CD8-positive, alpha-beta memory T cell (primary cell): ENCODE measurements at places on chromosomes 6 and 20.

GRCh38 chr6:25942561-25943147 lies 12.2 kb upstream of the SLC17A2 start:
- DNase-seq, result peak; percentile 29

- no peak for DNase-seq
These were observed 93.1 kb upstream of the SOX4 start for GRCh38 chr6:21500314-21501020.

DNA sequence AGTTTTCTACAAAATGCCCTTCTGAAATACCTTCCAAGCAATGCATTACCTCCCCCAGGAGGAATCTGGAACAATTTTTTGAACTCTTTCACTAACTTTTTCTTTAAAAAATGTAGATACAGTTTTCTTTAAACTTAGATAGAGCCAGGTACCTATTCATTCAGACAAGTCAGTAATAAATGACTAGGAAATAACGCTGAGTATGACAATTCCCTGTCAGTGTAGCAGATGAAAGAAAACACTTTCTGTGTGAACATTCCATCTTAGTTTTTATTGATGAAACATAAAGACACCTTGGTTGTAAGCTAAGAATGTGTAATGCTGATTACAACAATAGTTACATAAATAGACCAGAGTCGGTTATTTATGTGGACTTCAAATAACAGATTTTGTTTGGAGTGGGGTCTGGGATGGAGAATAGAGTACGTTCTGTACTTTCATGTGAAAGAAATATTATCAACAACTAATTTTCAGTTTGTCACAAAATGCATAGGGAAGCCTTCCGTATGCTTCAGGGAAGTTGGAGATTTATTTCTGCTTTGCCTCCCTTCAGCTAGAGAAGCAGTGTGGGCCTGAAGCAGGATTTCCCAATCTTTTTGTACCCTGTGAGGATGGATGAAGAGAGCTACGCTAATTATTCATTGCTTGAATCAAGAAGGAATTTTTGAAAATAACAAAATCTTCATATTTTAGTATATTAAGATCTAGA lies 19.2 kb upstream of the QKI start:
- no peak for DNase-seq

DNA sequence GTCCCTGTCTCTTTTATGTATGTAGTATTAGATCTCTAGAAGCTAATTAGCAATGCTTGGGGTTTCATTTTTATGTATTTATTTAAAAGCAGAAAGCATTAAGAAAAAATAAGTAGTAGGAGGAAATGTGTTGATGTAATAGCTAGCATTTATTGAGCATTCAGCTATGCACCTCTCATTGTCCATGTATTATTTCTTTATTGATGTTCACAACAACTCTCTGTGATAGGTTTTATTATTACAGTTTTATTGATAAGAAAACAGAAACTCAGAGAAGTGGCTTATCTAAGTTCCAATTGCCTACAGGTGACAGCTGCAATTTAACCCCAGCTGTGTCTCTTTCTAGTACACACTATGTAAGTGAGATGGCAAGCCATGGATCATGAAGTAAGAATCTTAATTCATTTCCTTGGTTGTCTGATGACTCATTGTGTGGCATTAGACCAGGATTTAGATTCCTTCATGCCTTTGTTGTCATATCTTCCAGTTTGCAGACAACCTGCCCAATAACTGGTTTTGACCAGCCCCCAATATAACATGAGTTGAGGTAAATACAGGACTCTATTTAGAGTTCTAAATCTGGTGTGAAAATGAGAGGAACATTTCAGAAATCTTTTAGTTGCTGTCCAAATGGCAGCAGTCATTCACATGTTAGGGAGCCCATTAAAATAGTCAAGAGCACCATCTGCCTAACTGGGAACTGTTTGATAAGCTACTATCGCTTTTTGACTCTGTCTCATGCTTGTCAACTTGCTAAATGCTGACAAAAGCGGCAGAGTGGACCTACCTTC lies 170.8 kb upstream of the PHACTR1 start:
- DNase-seq, result no peak

GRCh38 chr6:10778230-10778629 lies 30.6 kb downstream of the TMEM14B start:
- DNase-seq, result no peak

- DNase-seq, result no peak
These were observed 25.7 kb downstream of the ZDHHC14 start for GRCh38 chr6:157406661-157407060.

- DNase-seq, result no peak
These were observed 8.0 kb downstream of the PRDM13 start for GRCh38 chr6:99614430-99615186.

DNA sequence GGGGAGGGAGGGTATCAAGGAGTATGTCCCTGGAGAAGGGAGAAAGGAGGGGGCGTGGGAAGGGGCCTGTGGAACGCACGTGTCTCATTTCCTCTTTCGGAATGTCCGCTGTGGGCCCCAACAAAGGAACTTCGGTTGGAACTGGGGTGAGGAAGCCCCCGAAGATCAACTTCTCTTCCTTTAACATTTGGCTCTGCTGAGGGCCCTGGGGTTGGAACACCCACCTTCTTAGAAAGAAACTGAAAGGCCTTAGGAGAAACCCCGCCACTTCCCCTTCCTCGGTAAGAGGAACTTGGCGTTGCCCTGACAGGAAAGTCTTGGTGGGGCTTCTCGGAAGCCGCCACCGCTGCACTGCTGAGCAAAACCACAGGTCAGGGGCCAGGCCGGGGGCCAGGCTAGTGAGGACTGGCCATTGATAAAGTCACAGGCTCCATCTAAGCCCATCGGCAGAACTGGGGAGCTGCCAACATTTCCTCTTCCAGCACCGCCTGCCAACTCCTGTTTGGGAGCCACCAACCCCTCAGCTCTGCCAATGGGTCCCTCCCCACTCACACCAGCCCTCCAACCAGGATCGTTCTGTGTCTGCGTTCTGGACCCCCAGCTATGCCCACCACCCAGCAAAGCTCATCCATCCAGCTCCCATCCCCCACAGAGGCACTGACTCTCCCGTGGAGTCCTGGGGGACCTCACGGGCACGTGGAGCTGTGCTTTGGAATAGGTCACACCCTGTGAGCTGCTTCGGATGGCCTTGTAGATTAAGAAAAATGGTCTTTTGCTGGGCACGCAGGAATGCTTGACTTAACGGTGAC lies 44.8 kb downstream of the FGD2 start:
- peak; percentile 70 for DNase-seq

DNA sequence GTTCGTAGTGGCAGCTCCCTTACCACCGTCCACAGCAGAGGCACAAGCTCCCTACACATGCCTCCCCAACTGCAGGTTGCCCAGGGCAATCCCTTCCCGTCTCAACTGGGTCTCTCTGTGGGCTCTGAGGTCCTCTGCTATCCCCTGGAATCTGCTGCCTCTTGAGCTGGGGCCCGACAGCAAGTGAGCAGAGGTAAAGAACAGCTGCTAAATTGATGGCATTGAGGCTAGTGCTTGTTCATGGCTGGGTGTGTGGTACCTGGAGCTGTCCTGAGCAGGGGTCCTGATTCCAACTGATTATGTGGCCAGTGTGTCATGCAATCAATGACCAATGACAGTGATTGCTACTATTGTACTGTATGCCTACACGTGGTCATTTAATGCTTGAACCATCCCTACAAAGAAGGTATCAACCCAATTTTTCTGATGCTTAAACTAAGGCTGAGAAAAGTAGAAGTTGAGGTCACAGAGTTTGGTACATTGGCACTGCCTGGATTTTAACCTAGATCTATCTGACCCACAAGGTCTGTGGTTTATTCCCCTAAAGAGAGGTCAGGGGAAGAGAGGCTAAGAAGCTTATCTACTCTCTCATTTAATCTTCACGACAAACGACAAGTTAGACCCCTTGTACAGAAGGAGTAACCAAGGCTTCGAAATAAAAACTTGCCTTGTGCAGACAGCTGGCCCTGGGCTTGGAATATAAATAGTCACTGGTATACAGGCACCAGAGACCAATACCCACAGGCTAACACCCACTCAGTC lies 41.1 kb downstream of the HNF4A start:
- DNase-seq, result no peak

DNA sequence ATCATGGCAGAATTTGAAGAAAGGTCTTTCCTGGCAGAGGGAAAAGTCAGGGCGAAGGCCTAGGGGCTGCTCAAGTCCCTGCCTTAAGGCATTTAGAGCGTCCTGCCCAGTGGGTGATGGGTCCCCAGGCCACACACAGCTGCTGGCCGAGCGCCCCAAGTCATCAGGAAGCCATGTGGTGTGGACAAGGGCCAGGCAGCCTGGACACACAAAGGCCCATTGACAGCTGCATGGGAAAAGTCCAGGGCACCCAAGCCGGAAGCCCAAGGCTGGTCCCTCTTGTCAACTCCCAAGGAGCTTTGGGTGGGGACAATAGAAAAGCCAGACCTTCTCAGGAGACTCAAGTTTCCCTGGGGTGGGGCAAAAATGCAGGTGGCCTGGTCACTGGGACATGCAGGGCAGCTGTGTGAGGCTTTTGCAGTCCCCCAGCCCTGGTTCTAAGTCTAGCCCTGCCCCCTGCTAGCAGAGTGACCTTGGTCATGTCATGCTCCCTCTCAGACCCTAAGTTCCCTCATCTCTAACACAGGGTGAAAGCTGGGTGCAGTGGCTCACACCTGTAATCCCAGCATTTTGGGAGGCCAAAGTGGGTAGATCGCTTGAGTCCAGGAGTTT lies 44.3 kb upstream of the PTGIS start:
- DNase-seq, result no peak

GRCh38 chr20:43514648-43514999 lies 7.1 kb downstream of the L3MBTL1 start:
- no peak for DNase-seq
